ENCODE measurements at places on chromosomes 12 and 14. TPM values are rescaled to one million over a fixed set of nuclear protein-coding genes. Genes with fewer than 3 reads are reported as not detected.
A peak's percentile ranks its signal among the peaks of the same experiment; 100 is the strongest.

- DNase-seq = no peak
Measured at GRCh38 chr12:132483208-132483607, 6.7 kb upstream of the FBRSL1 start.

DNA sequence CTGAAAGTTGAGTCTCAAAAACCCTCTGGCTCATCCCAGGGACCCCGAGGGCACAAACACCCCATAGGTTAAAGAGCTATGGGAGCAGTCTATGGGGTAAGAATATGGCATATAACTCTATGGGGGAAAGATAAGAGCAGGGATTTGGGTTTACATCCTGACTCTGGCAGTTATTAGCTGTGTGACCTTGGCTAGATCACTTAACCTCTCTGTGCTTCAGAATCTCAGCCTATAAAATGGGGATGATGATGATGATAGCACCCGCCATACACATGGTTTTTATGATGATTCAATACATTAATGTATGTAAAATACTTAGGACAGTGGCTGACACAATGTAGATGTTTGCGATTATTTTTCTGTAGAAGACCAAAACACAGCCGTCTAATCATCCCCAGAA, 26.2 kb downstream of the IRF2BPL start:
- DNase-seq = no peak

DNA sequence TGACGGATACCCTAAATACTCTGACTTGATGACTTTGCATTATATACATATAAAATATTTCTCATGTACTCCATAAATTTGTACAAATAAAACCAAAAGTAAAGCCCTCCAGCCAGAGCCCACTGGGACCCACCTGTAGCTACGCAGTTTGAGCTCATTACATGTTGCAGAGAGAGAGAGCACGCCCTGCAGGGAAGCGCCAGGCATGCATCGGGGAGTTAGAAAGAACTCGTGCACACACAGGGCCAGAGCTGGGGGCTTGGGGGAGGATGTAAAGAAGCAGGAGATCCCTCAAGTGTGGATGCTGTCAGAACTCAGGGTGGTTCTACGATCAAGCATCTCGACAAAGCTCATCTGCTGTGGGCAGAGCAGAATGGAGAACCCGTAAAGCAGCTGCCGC, 178.5 kb upstream of the RTL1 start:
- DNase-seq = no peak

Gene PTGDR
- total RNA-seq = not detected

DNA sequence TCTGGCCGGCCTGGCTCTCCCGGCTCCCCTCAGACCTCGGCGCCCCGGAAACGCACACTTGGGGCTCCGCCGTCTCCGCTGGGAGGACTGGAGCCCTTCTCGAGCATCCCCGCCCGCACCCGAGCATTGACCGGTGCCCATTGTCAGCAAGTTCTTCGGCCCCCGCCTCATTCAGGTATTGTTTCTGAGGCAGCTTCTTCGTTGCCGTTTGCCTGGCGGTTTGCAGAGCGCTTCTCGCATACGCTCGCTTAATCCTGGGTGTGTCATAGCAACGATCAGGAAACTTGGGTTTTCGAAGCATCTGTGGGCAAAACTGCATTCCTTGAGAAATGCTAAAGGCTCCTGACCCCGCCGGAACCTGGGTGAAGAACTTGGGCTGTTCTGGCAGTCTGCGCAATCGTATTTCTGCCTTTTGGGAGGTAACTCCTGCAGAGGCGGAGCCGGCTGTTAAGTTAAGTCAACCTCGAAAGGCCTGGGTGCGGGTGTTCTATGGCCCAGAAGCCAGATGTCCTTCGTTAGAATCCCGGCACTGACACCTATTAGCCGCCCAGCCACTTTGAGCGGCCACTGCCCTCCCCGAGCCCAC, 518 bp downstream of the GSKIP start:
- peak; percentile 63 for DNase-seq

GRCh38 chr14:77979171-77979570, 179.3 kb downstream of the ADCK1 start:
- no peak for DNase-seq

DNA sequence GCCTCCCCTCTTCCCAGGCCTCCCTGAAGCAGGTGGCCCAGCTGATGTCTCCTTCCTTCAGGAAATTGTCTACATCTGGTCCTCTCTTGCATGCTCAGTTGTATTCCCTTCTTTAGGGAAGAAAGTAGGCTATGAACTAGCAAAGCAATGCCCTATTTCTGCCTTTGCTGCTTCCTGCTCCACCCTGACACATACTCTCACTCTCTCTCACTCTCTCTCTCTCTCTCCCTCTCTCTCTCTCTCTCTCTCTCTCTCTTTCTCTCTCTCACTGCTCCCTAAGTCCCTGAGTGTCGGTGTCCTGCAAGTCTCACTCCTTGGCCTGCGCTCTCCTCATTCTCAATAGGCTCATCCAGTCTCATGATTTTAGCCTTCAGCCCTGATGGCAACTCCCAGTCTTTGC, 19.4 kb upstream of the PARP11 start:
- no peak for DNase-seq

GRCh38 chr12:47848853-47849252, 29.1 kb upstream of the HDAC7 start:
- DNase-seq = no peak

Gene PCNX4
- total RNA-seq = 114 TPM

GRCh38 chr14:91316761-91317160, 72.3 kb upstream of the GPR68 start:
- DNase-seq = no peak

DNA sequence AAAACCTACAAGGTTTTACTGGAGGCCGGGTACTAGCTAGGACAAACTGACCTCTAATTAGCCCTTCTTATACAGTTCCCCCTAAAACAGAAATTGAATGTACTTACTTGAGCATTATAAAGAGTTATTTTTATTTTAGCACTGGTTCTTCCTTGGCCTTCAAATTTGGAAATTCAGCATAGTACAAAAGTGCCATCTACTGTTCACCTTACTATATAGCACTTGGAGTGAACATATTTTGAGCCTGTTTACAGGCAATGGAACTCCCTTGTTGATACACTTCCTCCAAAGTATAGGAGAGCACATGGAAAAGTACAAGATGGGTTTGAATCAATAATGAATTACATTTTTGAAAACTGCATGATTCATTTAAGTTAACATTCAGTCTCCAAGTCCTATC, 3.9 kb upstream of the POC1B start:
- peak; percentile 56 for DNase-seq

DNA sequence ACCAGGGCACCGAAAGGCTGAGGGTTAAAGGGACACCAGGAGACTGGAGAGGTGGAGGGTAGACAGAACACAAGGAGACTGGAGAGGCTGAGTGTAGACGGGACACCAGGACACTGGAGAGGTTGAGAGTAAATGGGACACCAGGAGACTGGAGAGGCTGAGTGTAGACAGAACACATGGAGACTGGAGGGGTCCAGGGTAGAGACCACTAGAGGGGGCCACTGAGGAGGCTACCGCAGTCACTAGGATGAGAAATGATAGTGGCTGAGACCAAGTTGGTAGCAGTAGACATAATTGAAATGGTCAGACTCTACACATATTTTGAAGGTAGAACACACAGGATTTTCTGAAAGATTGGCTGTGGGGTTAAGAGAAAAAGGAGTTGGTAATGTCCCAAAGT, 68.2 kb downstream of the PAH start:
- no peak for DNase-seq

Gene AQP2
- not detected for total RNA-seq

- no peak for DNase-seq
Measured at GRCh38 chr12:85445060-85445938, 165.3 kb downstream of the ALX1 start.

DNA sequence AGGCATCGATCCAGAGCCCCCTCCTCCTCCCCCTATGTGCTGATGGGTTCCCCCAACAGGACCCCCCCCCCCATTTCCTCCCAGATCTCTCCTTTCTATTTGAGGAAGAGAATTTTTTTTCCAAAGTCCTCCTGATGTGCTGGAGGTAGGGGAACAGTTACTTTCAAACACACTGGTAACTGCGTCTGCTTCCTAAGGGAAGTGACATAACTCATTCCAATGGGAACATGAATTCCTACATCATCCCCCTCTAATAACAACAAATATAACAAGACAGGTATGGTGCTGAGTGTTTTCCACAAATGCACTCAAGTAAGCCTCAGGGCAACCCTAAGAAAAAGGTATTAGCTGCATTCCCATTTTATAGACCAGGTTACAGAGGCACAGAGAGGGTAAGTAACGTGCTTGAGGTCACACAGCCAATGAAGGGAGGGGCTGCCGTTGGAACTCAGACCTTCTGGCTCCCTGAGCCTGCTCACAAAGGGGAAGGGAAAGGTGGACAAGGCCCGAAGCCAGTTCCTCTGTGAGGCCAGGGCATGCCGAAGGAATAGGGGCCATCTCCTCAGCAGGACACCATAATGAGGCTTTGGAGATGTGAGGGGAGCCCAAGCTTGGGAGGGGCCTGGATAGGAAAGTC, 121.1 kb upstream of the NCOR2 start:
- no peak for DNase-seq

GRCh38 chr14:73227812-73228781, 9.2 kb upstream of the PAPLN start:
- DNase-seq = peak; percentile 53

GRCh38 chr12:21913823-21914222, 27.4 kb downstream of the ABCC9 start:
- DNase-seq = no peak

- DNase-seq = no peak
Measured at GRCh38 chr12:23028158-23028802, 403.3 kb downstream of the ETNK1 start.

Gene TSPAN19
- 0.06 TPM for total RNA-seq

Gene CAPZA3
- not detected for total RNA-seq

Gene BATF
- not detected for total RNA-seq

- DNase-seq = peak; percentile 82
Measured at GRCh38 chr14:29442696-29443095, 485.0 kb downstream of the PRKD1 start.

Gene ARHGEF40
- 43.9 TPM for total RNA-seq

Data from LHCN-M2 (cell line).